ENCODE measurements at places on chromosomes 12 and 14.

DNA sequence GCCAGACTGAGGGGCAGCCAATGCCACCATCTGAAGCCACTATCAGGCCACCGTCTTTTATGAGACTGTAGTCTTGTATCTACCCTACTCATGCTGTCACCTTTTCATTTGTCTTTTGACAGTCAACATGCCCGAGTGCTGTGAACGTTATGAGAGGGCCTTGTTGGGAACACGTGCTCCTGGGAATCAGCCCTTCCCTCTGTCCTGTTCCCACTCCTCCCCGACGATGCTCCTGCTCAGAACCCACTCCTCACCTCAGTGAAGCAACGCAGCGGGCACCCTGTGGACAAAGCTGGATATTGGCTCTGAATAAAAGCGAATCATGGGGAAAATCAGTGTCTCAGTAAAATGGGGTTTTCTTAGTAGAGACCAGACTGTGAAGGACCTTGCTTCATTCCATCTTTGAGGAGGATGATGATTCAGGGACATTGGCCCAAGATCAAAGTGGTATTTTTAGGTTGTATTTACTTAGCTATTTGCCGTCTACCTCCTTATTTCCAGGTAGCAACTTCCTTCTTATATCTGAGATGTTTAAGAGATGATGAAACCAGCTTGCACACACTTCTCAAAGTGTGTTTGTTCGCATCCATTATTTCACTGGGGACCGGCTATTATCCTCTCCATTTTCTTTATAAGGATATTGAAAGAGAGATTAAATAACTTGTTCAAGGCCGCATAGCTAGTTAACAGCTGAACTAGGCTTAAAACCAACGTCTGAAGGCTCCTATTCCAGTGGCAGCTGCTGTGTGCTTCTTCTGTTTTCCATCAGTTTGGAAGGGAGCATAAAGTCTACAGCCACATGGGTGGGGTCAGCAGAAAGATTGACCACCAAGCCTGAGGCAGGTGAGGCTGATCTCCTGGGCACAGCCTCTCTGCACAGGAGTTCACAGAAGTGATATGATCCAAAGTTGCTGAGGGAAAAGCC is 43.9 kb upstream of the CTDSP2 start:
- DNase-seq: no peak

- no peak for DNase-seq
Observed at GRCh38 chr12:24778486-24779304, 170.2 kb downstream of the BCAT1 start.

DNA sequence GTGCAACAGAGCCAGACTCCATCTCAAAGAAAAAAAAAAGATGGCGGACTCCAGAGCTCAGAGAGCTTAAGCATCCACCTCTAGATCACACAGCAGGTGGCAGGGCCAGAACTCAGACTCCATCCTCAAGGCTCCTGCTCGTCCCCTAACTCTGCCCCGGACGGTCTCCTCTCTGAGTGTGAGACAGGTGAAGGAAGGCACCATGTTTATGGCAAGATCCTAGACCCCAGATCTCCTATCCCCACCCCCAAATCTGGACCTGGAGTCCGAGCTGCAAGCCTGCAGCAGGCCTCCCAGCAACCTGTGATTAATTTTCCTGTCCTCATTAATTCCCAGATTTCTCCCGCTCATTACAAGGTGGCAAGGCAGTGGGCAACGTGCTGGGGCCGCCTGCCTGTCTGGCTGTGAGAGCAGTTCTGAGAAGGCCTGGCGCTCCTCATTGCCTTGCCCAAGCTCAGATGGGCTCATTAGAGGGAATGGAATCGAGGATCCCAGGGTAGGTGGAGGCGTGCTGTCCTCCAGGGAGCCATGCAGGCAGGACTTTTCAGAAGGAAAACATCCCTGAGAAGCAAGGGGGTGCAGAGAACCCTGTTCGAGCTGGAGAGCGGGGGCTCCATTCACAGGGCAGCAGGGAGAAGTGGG is 296.6 kb upstream of the RTL1 start:
- DNase-seq: no peak

- DNase-seq: no peak
Observed at GRCh38 chr12:10361084-10361483, 28.8 kb downstream of the KLRK1 start.

GRCh38 chr12:106030210-106031071 is 108.3 kb downstream of the NUAK1 start:
- DNase-seq: no peak

- peak; percentile 74 for DNase-seq
Observed at GRCh38 chr12:19273482-19274330, 144.2 kb downstream of the PLEKHA5 start.

DNA sequence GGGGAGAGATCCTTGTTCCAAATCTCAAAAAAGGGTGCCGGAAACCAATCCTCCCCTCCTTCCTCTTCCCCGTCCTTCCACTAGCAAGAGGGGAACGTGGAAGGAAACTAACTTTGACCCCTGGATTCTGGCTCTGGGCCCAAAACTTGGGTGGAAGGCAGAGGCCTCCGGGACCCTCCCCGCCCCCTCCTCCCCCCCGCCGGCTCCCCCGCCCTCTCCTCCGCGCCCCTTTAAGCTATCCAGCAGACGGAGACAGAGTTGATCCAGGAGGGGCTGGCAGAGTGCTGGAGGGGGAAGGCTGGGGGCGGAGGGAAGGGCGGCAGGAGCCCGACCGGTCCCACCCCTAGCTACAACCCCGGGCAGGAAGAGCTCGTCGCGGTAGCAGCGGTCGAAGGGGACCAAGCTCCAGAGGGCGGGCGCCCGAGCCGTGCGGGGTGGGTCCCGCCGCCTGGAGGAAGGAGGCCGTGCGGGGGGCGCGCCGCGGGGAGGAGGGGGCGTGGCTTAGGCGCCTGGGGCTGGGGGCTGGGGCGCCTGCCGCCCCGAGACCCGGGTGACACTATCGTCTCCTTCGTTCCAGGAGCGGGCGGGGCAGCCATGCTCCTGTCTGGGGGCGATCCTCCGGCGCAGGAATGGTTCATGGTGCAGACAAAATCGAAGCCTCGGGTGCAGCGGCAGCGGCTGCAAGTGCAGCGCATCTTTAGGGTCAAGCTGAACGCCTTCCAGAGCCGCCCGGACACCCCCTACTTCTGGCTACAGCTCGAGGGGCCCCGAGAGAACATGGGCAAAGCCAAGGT is at the start of gene NYNRIN:
NYNRIN (plus strand) TSS at position 351 of the 794 bp plus-strand sequence; CDS start at position 595, 244 bp downstream.
- DNase-seq: peak; percentile 22

- no peak for DNase-seq
Observed at GRCh38 chr14:102231476-102232347, 73.3 kb downstream of the MOK start.

- DNase-seq: no peak
Observed at GRCh38 chr12:26696613-26697092, 136.3 kb downstream of the ITPR2 start.

- DNase-seq: no peak
Observed at GRCh38 chr14:93037351-93037750, 78.4 kb downstream of the ITPK1 start.
